Liver (tissue), 10 donors: ENCODE measurements at places on chromosomes 11 and 22. TPM values are rescaled to one million over a fixed set of nuclear protein-coding genes. Genes with fewer than 3 reads are reported as not detected.

GRCh38 chr11:62713343-62713742, 5.9 kb downstream of the GNG3 start:
- H3K36me3 ChIP-seq, result peaks cover 5% of the 10 kb centered on the region
- no peaks in the 10 kb centered on the region for H3K27me3 ChIP-seq
- H3K4me1 ChIP-seq, result peaks cover 43% of the 10 kb centered on the region
- DNase-seq, result peak; percentile 39
- no peak overlapping the region for H3K4me3 ChIP-seq

The CRYBB2 gene
- 0.08 TPM for total RNA-seq

DNA sequence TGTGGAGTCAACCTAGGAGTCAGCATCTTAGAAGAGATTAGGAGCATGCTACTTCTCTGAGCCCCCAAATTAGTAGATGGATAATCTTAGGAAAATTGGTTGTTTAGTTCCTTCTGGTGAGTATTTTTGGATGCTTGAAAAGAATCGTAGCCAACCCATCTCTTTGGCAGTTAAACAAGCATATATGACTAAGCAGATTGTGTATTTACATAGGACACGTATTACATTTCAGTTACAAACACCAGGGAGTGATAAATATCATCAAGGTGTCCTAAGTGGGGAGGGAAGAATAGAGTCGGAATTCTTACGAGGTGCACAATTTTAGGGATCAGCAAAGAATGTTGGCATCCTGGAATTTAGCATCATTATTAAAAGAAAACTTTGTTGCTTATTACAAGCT, 13.5 kb downstream of the PLET1 start:
- H3K27me3 ChIP-seq, result no peaks in the 10 kb centered on the region
- H3K4me1 ChIP-seq, result no peaks in the 10 kb centered on the region
- peaks cover under 1% of the 10 kb centered on the region for H3K36me3 ChIP-seq

- no peak overlapping the region for H3K27ac ChIP-seq
- no peaks in the 10 kb centered on the region for H3K36me3 ChIP-seq
- peaks cover 7% of the 10 kb centered on the region for H3K4me1 ChIP-seq
- no peaks in the 10 kb centered on the region for H3K27me3 ChIP-seq
Measured at GRCh38 chr22:40498420-40499208, 128.2 kb downstream of the SGSM3 start.
